ENCODE measurements at places on chromosomes 1 and 21.

GRCh38 chr1:180412583-180412982 lies 89.8 kb downstream of the ACBD6 start:
- DNase-seq = no peak

GRCh38 chr1:173937062-173937461 lies 19.9 kb upstream of the SERPINC1 start:
- no peak for DNase-seq

DNA sequence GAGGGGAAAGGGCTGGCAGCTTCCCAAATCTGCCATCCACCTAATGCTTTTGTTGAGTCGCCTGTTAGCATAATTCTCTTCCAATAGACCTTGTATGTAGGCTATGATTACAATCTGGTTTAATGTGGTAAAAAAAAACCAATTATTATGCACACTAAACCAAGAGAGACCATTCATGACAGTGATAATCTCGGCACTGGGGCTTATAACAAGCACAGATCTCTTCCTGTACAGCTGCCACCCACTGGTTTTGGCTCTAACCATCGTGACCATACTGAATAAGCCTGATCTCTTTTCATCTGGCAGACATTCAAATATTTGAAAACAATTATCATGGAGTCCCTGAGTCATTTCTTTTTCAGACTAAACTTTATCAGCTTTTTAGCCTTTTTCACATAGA lies 12.0 kb upstream of the SYT14 start:
- no peak for DNase-seq

DNA sequence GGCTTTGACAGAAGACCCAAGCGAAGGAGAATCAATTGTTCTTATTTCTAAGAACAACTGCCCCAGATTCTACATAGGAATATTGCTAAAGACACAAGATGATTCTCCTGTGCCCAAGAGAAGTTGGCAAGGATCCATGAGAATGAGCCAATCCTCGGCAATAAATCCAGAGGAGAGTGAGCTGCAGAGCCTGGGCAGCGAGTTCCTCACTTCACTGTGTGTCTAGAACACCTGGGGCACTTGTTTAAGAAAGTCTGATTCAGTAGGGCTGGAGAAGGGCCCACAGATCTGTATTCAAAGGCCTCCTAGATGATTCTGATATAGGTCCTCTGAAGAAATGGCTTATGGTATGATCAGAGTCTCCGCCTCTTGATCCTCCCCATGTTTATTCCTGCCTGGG lies 31.8 kb downstream of the GADD45A start:
- DNase-seq = no peak

- no peak for DNase-seq
Observed at GRCh38 chr21:43640400-43640799, 18.9 kb downstream of the HSF2BP start.

GRCh38 chr1:177289532-177289931 lies 118.8 kb downstream of the BRINP2 start:
- no peak for DNase-seq

- no peak for DNase-seq
Observed at GRCh38 chr1:239367196-239367810, 19.1 kb upstream of the CHRM3 start.

GRCh38 chr1:225889743-225890142 lies 797 bp upstream of the LEFTY1 start:
- no peak for DNase-seq

DNA sequence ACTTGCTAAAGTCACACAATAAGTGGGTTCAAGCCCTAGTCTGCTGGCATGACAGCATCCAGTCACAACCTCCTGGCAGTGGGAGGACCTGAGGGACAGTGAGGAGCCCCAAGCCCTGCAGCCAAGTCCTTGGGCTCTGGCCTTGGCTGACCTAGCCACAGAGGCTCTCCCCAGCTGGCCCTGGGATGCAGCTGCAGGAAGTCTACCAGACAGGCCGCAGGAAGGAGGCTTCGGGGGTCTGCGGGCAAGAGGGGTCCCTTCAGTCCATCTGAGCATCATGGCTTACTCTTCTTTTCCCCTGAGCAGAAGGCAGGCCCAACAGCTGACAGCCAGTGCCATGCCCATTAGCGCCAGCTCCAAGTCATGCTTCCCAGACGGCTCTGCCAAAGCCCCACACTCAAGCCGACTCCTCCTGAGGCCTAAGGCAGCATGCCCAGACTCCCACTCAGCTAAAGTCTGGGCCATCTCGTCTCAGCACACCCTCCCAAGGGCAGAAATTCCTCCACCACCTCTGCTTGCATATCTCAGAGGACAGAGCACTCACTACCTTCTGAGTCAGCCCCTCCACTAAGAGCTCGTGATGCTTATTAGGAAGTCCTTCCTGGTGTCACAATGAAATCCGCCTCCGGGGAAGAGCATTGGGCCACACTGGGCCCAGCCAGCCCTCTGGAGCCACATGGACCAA lies 20.1 kb downstream of the SLC1A7 start:
- DNase-seq = no peak

- DNase-seq = no peak
Observed at GRCh38 chr1:231515748-231516147, 12.7 kb upstream of the TSNAX start.

DNA sequence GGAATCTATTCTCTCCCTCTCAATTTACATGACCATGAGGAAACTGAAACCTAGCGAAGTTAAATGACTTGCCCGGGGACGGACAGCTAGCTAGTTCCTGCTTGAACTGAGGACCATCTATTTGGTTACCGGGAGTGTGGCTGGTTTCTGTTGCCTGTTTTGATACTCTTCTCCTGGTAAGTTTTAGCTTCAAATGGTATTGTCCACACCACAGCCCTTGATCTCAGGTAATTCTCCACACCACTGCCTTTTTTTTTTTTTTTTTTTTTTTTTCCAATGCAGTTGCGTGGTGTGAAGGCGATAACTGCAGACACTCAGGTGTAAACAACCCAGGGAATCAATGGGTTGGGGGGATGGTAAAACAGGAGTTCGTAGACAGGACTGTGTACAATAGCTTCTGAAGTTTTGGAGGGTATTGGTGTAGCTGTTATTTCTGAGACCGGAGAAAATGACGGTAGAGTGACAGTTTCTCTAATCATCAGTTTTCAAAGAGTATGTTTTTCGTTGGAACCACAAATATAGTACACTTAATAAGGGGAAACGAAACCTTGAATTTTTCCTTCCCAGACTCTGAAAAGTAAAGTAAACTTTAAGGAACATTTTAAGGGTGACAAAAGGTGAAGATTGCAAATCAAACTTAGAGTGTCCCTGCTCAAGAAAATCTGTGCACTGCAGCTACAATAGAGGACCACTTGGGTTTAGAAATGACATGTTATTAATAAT lies 125.3 kb upstream of the CACYBP start:
- DNase-seq = peak; percentile 31

- peak; percentile 35 for DNase-seq
Observed at GRCh38 chr1:205518661-205519540, 14.4 kb downstream of the CDK18 start.

GRCh38 chr1:164559342-164560051 lies 513 bp downstream of the PBX1 start:
- DNase-seq = no peak

DNA sequence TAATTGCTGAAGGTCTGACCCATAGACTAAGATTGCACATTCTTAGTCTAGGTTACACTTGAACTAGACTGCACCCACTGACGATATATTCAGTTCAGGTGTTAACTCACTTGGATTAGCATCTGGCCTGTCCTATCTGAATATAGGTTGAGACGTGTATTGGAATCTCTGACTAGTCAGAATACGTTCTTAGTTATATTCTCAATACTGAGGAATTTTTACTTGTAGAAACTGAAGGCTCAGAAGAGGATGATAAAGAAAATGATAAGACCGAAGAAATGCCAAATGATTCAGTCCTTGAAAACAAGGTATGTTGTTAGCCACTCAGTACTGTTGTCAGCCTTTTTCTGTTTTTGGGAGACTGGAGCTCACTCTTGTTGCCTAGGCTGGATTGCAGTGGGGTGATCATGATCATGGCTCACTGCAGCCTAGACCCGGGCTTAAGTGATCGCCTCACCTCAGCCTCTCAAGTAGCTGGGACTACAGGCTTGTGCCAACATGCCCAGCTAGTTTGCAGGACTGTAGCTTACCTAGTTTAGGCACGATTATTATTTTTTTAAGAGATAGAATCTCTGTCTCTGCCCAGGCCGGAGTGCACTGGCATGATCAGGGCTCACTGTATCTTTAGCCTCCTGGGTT lies 10.8 kb downstream of the CCDC17 start:
- DNase-seq = no peak

- DNase-seq = no peak
Observed at GRCh38 chr1:1232208-1232795, at the start of gene B3GALT6. B3GALT6 (plus strand) TSS chr1:1232237; CDS start chr1:1232279, 42 bp downstream.

DNA sequence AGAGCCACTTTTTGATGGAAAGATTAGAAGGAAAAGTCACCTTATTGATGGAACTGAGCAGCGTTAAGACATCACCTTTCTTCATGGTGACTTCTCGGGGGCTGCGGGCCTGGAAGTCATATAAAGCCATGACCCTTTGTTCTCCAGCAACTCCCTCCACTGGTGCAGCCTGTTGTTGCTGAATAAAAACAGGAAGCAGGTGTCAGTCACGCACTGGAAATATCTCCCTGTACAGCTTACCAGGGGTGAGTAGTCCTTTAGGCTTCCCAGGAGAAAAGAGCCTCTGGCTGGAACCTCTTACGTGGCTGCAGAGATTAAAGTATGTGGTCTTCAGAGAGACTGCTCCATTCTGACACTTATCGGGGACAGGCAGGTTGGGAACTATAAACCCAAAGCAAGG lies 31.9 kb downstream of the SPTA1 start:
- DNase-seq = no peak

DNA sequence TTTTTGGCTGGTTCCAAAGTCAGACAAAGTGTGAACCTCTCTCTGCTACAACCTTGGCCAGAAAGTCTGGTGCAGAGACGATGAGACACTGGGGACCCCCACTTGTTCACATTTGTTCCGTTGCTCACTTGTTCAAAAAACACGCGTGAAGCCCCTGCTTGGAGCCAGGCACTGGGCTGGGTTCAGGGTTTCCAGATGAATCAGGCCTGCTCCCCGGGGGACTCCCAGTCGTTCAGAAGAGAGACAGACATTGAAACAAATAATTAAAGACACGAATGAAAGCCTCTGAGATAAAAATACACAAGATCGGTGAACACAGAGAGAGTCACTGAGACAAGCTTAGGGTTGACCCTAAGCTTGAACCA lies 101.5 kb upstream of the RUNX3 start:
- DNase-seq = no peak

GRCh38 chr1:3891329-3891865 lies 8.7 kb downstream of the C1orf174 start:
- DNase-seq = no peak

DNA sequence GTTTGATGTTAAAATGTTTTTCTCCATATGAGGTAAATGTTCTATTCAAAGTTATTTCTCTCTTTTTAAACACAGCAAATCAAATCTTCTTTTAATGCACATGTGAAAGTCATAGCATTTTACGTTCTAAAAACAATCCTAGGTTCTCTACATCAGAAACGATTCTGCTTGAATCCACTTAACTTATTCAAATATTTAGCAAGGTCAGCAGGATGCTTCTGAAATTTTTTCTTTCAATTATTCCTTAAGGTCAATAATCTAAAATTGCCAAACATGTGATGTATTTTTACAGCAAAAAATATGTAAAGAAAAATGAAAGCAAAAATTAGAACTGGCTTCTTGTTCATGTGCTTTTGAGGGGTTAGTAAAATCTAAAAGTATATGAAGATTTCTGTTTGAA lies 106.7 kb downstream of the TM2D1 start:
- DNase-seq = no peak

GRCh38 chr1:51661081-51661518 lies 44.2 kb downstream of the OSBPL9 start:
- no peak for DNase-seq

DNA sequence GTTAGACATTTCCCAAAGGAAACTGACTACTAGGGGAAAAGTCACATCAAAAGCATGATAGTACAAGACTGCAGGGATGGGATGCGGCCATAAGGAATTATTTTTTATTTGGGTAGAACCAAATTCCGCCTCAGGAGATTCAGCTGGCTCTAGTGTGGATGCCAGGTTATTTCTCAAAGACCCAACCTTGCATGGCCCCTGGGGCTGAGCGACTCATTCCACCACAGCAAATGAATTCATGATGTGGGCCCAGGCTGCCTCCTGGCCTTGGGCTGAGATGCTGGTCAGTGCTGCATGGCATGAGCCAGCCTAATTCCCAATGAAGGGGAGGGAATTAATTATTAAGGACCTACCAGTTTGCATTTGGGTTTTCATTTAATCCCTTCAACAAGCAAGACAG lies 11.8 kb downstream of the TMEM35B start:
- no peak for DNase-seq

- DNase-seq = no peak
Observed at GRCh38 chr1:1343811-1344421, 5.3 kb downstream of the DVL1 start.

DNA sequence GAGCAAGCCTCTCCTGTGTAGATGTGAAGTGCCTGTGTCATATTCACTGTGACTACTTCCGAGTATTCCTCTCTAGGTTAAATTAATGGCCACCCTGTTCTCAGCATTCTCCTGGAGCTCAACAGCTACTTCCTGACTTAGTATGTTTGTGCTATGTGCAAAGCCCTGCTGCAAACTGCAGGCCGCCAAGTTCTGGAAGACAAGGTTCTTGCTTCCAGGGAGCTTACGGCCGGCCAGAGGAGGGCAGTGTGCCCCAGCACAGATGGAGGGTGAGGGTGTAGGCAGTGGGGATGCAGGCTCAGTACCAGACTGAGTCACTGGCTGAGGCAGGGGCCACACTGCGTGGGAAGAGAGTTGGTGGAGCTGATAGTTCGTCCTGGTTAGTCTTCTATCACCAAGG lies 43.2 kb downstream of the ELK4 start:
- DNase-seq = no peak

- DNase-seq = no peak
Observed at GRCh38 chr1:94535095-94535494, 6.5 kb downstream of the F3 start.

GRCh38 chr1:175356727-175357126 lies 164.2 kb upstream of the KIAA0040 start:
- no peak for DNase-seq

DNA sequence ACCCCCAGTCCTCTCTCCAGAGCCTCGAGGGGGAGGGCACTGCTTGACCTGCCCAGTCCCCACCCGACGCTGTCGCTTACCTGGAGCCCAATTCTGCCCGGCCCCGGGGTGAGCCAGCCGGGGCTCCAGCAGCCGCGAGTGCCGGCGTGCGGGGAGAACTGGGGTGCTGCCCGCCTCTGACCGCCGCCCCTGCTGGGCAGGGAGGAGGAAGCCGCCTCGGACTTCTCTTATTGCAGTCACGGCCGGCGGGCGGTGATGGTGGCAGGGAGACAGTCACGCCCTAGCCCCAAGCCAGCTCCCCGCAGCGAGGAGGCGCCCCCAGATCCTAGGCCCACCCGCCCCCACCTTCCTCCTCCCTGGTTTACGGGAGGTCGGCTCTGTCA lies at the start of gene FGR:
FGR (minus strand) TSS at position 201 of the 383 bp plus-strand sequence. CDS start 11,269 bp downstream, outside the sequence.
- no peak for DNase-seq

- no peak for DNase-seq
Observed at GRCh38 chr1:186218654-186219352, 156.2 kb downstream of the TPR start.

- DNase-seq = peak; percentile 56
Observed at GRCh38 chr1:198699167-198700015, 60.6 kb downstream of the PTPRC start.

- DNase-seq = no peak
Observed at GRCh38 chr1:53020588-53020987, 41.4 kb upstream of the PODN start.

GRCh38 chr1:39076127-39076798 lies 50.1 kb downstream of the NDUFS5 start:
- peak; percentile 63 for DNase-seq

- DNase-seq = no peak
Observed at GRCh38 chr1:95168761-95169351, 51.7 kb downstream of the TLCD4 start.

- DNase-seq = no peak
Observed at GRCh38 chr1:151936653-151937052, 27.3 kb upstream of the THEM4 start.
